A549 treated with RU486 at 1 μM for 4 hours (cell line): ENCODE measurements at places on chromosomes 5 and 9. TPM values are rescaled to one million over a fixed set of nuclear protein-coding genes. Genes with fewer than 3 reads are reported as not detected.

FGD3 gene
- total RNA-seq = 0.09 to 0.24 TPM (median 0.18 TPM) in 5 replicates

SLC6A19 gene
- total RNA-seq = 0.04 TPM in 1 of 5 replicates, not detected in the others

JAKMIP2 gene
- total RNA-seq = not detected in 5 replicates

CD14 gene
- total RNA-seq = 3.2 to 5.6 TPM (median 3.9 TPM) in 5 replicates

GNA14 gene
- total RNA-seq = 0.06 TPM in 1 of 5 replicates, not detected in the others

CARD6 gene
- total RNA-seq = 3.4 to 4.7 TPM (median 4.2 TPM) in 5 replicates

CHSY3 gene
- 0.08 to 0.13 TPM (median 0.09 TPM) in 5 replicates for total RNA-seq

CDH9 gene
- not detected in 5 replicates for total RNA-seq

GRM6 gene
- not detected in 5 replicates for total RNA-seq

SPATA31D4 gene
- total RNA-seq = not detected in 5 replicates

MACIR gene
- 16.3 to 21.4 TPM (median 20.2 TPM) in 5 replicates for total RNA-seq

HDAC3 gene
- total RNA-seq = 48.1 to 52.6 TPM (median 51.4 TPM) in 5 replicates

SGCD gene
- total RNA-seq = 3.7 to 4.5 TPM (median 4.0 TPM) in 5 replicates
